ENCODE measurements at places on chromosomes 1 and 21.

DNA sequence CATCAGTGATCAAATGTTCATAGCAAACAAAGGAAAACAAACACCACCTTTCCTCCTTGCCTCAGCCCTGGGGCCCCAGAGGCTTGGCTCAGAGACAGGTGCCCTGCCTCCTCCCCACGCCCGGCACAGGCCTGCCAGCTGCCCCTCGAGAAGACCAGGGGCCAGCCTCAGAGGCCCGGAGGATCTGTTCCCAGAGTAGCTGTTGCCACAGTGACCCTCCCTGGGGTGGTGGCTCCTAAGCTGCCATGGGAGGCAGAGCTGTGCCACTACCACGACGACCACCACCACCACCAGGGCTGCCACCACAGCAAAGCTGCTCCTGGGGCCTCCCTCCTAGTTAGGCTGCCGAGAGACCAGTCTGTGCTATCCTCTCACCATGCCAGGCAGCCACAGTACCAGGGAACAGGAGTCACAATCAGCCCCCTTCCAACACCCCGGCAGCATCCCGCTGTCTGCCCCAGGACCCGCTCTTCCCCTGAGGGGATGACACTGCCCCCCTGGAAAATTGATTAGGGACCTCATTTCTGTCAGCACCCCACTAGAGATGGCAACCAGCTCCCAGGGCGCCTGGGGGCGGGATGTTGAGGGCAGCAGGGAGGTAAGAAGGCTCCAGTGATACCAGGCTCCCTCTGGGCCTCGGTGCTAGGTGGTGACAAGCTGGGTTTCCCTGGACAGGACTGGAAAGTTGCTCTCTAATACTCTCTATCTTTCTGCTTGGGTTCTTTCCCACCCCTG, 30.5 kb downstream of the KCNC4 start:
- DNase-seq, result peak; percentile 54

DNA sequence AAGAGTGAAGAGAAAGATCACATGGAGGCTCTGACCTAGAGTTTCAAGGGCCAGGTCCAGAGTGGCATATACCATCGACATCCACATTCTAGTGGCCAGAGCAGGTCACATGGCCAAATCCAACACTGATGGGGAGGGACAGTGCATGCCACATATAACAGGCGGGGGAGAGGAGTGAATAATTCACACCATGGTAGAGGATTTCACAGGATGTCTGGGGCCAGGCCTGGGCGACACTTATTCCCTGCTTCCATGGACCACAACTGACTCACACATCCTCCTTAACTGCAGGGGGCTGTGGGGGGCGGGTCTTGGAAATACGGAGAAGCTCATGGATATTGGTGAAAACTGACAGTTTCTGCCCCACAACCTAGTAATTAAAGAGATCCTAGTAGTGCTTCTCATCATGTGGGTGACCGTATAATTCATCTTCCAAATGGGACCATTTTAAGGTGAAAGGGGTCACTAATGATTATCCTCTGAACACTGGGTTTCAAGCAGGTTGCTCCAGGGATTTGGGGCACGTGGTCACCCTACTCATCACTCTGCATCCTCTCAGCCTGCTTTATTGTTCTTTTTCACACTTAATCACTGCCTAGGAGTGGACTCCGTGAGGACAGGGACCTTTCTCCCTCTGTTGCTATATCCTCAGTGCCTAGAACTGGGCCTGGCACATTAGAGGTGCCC, 44.0 kb downstream of the IGSF21 start:
- DNase-seq, result no peak

- DNase-seq, result peak; percentile 27
Observed at GRCh38 chr1:215243345-215244054, 161.0 kb downstream of the KCNK2 start.

DNA sequence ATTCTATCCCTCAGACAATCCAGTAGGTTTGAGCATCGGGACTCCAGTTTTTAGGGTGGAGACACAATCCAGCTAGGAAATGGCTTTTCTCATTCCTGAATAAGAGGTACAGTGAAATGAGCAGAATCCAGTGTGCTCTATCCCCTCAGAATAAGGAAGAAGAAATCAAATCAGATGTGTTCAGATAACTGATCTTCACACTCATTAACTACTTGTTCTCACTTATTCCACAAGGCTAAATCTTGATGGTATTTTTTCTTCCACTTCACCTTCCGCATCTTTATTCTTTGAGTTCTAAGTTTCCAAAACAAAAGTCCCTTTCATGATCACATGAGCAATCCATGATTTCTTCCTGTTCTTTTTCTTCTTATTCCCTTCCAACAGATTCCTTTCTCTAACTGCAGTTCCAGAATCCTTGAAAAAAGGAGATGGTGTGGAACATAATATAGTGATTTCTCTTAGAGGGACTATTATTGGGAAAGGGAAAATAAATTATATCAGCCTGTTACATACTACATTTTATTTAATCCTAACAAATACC, 1.7 kb downstream of the SYT11 start:
- no peak for DNase-seq

- DNase-seq, result no peak
Observed at GRCh38 chr1:34408011-34408410, 231.3 kb downstream of the C1orf94 start.

DNA sequence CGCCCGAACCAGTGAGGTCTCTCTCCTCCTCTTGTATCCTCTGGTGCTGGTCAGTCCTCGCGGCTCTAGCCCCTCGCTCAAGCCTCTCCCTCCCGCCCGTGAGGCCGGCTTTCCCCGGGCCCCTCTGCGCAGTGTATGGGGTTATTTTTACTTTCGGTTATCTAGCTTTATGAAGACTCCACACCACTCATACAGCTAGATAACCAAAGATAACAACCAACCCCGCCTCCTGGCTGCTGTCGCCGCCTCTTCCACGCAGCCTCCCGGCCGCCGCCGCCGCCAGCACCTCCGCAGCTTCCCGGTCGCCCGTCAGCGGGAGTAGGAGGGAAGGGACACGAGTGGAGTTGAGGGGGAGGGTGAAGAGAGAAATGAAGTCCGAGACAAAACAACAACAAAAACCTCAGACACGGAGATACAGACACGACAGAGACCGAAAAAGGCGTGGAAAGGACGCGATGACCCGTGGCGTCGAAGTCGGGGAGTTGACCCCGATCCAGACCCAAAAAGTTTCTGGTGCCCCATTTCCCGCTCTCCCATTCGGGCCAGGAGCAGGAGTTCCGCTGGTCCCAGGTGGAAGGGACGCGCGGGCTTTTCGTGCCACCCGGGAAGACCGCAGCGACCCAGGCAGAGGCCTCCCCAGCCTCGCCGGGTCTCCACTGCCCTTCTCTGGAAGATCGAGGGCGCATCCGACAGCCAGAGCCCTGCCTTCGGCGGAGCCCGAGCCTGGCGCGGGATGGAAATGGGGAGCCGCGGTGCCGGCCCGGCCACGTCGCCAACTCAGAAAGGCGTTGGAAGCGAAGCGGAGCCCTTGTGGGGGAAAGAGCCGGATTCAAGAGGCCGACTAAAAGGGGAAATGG, 51.4 kb downstream of the RHBG start:
- DNase-seq, result no peak

GRCh38 chr1:206508130-206508889, 979 bp downstream of the RASSF5 start:
- no peak for DNase-seq

DNA sequence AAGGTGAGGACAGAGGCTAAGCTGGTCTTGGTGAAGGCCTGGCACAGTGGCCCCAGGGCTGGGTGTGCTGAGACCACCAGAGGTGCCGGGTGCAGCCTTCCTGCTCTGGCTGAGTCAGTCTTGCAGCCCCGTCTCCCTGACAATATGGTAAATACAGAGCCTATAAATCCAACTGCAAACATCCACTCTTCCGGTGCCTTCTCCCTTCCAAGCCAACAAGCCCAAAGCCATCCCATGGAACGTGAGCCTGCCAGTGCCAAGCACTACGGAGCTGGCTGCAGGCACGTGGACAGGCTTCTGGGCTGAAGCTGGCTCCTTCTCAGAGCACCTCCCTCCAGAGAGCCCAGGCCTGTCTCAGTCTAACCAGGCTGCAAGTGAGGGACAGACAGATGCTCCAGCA, 70.0 kb downstream of the TRABD2B start:
- DNase-seq, result no peak

DNA sequence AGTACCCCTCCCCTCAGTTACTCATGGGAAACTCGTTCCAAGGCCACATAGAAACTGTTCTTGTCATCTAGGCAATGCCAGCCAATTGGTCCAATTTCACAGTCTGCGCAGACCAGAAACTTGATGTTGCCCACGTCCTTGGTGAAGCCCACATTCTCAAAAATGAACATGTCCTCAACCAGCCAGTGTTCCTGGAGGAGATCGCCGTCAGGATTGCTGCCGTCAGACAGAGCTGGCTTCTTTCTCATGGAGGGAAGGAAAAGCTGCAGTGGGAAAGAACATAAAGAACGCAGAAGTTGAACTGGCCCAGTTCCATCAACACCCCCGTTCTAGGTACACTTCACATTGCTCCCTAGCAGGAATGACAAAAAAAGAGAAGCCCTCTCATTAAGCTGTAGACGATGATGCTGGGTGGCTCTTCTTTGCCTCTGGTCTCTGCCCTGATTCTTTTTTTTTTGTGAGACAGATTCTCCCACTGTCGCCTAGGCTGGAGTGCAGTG, 7.9 kb downstream of the RABIF start:
- DNase-seq, result no peak

DNA sequence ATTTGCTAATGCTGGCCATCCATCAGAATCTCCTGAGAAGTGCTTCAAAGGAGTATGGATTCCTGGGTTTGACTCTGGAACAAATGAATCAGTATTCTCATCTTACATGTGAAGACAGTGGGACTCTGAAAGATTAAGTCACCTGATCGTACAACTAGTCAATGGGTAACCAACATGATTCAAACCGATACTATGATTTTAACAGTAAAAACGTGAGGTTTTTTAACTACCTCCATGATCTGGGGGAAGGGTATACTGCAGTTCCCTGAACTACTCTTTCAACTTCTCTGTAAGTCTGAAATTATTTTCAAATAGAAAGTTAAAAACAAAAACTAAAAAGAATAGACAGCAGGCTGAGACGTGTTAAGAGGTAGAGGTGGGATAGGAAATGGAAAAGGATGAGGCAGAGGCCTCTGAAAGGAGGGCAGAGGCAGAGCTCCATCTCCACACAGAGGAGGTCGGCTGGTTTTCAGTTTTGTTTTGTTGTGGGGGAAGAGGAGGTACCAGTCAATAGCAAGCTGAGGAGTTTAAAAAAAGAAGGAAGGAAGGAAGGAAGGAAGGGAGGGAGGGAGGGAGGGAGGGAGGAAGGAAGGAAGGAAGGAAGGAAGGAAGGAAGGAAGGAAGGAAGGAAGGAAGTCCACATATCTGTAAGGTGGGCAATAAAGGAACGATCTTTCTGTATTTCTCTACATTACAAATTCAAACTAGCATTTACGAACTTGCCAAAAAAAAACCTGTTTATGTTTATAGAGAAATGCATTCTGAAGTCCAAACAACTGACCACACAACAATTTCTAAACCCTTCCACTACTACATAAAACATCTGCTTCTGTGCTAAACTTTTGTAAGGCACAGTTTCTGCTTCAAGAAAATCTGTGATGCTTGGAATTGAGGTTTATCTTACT, 213.1 kb downstream of the RERE start:
- no peak for DNase-seq

GRCh38 chr1:230753586-230754251, 6.5 kb downstream of the CAPN9 start:
- peak; percentile 65 for DNase-seq

- no peak for DNase-seq
Observed at GRCh38 chr1:114428083-114428754, 82.8 kb downstream of the TRIM33 start.

DNA sequence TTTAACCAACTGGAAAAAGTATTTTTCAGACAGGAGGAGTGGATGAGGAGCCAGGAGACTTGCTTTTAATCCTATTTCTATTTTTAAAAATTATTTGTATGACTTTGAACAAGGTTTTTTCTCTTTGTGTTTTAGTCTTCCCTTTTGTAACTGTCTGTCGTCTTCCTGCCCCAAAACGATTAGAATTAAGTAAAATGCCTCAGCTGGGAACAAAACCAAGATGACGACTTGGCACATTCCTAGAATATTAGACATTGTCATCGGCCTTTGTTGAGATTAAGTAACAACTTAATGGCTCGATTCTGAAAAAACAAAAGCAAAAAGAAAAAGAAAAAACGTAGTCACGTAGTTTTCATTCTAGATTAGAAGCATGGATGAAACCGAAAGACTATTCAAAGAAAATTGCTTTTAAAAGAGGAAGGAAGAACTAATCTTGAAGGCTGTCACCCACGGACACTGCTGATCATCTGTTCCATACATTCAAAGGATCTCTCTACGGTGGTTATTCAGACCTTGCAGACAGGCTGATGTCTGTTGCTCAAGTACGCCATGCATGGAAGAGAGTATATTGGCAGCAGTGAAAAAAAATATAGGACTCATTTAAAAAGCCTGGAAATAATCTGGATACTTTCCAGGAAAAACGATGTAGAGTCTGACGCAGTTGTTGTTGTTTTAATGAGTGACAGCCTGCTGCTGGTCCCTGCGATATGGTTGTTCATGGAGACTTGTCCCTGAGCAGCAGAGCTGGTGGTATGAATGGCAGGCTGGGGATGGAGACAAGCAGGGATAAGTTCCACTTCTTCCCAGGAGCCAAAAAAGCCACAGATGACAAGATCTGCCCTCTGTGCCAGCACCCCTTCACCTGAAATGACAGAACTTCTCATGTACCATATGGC, 16.8 kb downstream of the GNG4 start:
- DNase-seq, result no peak

GRCh38 chr1:221824025-221824424, 82.1 kb upstream of the DUSP10 start:
- no peak for DNase-seq

GRCh38 chr1:14944471-14944985, 209.0 kb upstream of the TMEM51 start:
- DNase-seq, result no peak

- no peak for DNase-seq
Observed at GRCh38 chr1:55673416-55673815, 458.3 kb upstream of the USP24 start.

- DNase-seq, result no peak
Observed at GRCh38 chr1:230026572-230026971, 40.5 kb upstream of the GALNT2 start.

DNA sequence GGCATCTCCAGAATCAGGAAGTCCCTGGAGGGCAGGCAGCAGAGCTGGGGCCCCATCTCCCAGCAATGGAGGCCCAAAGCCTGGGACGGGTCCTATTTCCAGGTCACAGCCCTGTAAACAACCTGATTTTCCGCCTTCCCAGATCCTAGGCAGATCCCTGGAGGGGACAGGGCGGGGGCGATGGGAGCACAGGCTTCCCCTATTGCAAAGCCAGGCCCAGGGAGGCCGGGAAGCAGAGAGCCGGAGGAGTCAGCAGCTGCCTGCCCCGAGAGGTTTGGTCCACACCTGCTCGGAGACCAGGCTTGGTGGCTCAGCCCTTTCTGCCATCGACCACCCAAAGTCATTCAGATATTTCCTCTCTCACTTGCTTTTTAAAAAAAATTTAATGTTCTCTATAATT, 29.2 kb downstream of the CASZ1 start:
- DNase-seq, result no peak
